Fibroblast of lung (primary cell): ENCODE measurements at places on chromosomes 3 and 15. TPM values are rescaled to one million over a fixed set of nuclear protein-coding genes. Genes with fewer than 3 reads are reported as not detected.

Gene EFHB
- 0.28 and 0.43 TPM in 2 replicates for polyA plus RNA-seq

Gene TLR9
- polyA plus RNA-seq = not detected in 2 replicates

Gene ZSCAN29
- polyA plus RNA-seq = 6.2 and 6.5 TPM in 2 replicates

Gene PLA2G4D
- polyA plus RNA-seq = not detected in 2 replicates

Gene DNASE1L3
- not detected in 2 replicates for polyA plus RNA-seq

Gene JAGN1
- polyA plus RNA-seq = 36.6 and 44.9 TPM in 2 replicates

Gene RYR3
- not detected in 2 replicates for polyA plus RNA-seq

Gene RMDN3
- 18.9 and 22.7 TPM in 2 replicates for polyA plus RNA-seq

Gene ALPK3
- polyA plus RNA-seq = 0.03 and 0.07 TPM in 2 replicates

Gene ZNF660
- 0.44 and 0.92 TPM in 2 replicates for polyA plus RNA-seq

Gene CCDC33
- polyA plus RNA-seq = not detected in 2 replicates

Gene EIF4G1
- polyA plus RNA-seq = 235 and 349 TPM in 2 replicates

DNA sequence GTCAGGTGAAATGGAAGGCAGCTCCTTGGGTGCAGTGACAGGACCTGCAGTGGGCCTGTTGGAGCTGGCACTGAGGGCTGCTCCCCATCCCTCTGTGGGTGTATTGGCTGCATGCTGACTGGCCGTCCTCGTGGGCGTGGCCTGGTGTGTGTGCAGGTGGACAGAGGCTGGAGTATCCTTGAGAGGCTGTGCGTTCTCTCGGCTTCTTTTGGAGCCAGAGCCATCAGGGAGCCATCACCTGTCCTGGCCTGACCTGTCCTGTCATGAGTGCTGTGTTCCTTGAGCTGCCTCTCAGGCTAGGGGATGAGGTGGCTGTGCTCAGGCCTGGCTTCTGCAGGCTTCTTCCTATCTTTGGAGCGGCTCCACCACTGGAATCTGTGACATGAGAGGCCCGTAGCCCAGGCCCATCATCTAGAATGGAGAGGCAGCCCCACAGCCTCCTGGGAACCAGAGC is 61.5 kb downstream of the APBA2 start:
- DNase-seq = no peak

DNA sequence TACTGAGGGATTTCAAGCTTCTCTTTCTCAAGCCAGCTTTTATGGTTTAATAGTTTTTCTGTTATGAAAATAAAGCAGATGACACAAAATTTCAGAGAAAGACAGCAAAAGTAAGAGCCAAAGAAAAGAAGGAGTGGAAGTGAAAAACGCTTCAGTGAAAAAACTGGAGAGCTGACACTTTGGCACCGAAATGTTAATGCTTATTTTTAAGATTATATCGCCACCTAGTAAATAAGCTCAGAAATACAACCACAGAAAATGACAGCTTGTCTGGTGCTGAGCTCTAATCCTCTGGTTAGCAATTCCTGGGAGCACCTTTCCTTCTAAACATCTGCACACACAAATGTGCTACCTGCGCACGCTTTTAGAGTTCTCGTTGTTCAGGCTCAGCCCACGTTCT is 101.6 kb downstream of the ZPLD1 start:
- peak; percentile 22 for DNase-seq

- DNase-seq = no peak
These were observed 241.3 kb upstream of the ONECUT1 start for GRCh38 chr15:53031469-53031868.

GRCh38 chr3:186169379-186169778 is 60.5 kb upstream of the ETV5 start:
- no peak for DNase-seq

GRCh38 chr3:62109534-62109933 is 263.8 kb downstream of the FEZF2 start:
- DNase-seq = peak; percentile 98

GRCh38 chr3:125147491-125147820 is 65.1 kb downstream of the SLC12A8 start:
- DNase-seq = no peak

DNA sequence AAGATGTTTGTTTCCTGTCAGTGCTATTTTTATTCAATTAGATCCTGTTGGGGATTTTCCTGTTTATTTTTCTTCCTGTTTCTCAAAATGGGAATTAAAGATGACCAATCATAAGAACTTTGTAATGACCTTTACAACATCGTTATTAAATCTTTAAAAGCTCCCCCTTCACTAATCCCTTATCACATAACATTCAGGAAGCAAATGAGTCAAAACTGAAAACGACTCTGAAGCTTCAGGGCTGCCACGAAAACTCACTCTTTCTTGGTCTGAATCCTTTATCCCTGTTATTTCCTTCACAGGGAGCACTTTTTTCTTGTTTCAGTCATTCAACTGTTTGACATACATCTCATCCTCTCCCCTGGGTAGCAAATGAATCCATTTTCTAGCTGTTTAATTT is 75.8 kb upstream of the MB21D2 start:
- no peak for DNase-seq

DNA sequence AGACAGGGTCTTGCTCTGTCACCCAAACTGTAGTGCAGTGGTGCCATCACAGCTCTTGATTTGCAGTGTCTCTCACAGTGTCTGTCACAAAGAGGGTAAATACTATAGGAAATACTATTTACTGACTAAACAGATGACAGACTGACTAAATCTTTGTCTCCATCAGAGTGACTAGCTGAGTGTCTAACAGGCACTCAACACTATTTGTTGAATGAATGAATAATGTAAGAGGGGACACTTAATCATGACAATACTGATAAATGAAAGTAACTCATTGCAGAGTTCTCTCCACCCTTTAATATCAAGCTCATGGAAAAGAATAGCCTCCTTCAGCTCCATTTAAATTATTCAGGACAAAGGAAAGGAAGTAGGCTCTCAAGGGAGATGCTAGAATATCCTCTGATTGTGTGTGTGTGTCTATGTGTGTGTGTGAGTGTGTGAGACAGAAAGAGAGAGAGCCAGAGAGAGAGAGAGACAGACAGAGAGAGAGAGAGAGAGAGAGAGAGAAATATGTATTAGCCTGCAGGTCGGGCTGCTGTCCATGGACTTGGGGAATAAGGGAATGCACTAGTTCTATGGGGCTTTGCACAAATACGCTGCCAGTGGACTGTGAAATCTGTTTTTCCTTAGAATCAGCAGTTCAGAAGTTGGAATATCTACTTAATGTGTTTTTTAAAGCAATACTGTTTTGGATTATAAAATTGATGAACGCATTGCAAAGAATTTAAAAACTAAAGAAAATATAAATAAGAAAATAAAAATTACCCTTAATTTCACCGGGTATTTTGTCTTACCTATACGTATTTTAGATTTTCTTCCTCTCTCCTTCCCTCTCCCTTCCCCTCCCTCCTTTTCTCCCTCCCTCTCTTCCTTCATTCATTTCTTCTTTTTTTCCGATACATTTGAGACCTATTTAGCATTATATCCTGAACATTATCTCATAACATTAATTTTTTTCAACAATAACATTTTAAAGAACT is 132.9 kb upstream of the LRIG1 start:
- DNase-seq = no peak

- DNase-seq = no peak
These were observed 563.4 kb upstream of the TGFBR2 start for GRCh38 chr3:30042916-30043555.
